Skeletal muscle cell (primary cell): ENCODE measurements at places on chromosomes 7 and 10.
A peak's percentile ranks its signal among the peaks of the same experiment; 100 is the strongest.

DNA sequence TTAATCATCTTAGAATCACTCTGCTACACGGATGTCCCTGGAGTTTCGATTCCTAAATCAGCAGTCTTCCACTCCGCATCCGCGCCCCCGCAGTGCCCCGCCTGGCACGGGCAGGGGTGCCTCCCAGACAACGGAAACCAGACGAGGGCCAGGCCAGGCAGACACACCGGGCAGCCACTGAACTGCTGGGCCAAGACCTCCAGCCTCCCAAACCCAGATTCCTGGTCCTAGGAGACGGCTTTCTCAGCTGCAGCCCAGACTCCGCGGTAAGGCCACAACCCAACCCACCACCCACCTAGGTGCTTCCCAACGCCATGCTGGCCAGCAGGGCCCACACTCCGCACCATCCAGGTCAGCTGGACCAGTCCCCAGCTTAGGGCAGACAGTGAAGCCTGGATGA, 33.2 kb downstream of the MAD1L1 start:
- DNase-seq, result no peak

- peak; percentile 29 for DNase-seq
Measured at GRCh38 chr10:70302292-70302691, 18.5 kb upstream of the NPFFR1 start.

GRCh38 chr10:77320971-77321471, 316.6 kb downstream of the KCNMA1 start:
- DNase-seq, result peak; percentile 90

DNA sequence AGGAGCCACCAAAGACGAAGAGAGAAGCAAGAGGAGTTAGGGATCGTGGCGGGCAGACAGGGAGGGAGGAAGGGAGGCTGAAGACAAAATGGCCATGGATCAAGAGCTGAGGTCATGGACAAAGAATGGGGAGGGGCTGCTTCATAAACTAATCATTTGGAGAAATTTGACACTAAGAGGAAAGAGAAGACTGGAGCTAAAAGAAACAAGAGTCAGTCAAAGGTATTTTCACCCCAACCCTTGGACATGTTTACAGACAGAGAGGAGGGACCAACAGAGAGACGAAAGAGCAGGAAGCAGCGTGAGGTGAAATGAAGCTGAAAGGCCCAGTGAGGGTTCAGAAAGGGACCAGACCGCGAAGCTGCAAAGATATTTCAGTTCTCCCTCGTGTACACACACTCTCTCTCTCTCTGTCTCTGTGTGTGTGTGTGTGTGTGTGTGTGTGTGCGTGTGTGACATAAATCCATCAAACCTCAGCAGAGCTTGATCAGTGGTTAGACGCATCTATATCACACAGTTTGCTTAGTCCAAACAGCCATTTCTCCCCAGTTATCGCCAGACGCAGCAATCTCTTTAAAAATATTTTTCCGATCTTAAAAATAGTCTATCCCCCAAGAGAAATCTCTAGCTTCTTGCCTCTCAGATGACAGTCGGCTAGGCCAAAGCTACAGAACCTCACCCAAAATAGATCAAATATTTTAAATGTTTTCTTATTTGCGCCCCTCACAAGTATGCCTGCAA, 12.5 kb upstream of the CALD1 start:
- DNase-seq, result no peak

DNA sequence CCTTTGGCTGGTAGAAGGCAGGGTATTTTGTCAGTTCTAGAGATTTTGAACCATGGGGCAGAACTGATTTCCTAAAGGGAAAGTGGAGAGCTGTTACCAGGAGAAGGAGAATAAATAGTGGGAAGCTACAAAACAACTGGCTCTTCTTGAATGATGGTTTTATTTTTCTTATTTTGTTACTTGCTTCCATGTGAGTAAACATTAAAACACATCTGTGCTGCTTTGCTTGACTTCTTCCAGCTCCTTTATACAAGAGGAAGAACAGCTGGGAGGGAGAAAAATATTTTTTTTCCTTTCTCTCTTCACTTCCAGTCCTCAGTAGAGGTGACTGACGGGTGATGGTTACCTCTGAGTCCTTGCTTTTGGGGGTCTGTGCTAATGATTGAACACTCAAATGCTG, 30.0 kb upstream of the SYPL1 start:
- DNase-seq, result no peak

- DNase-seq, result peak; percentile 62
Measured at GRCh38 chr10:62093863-62094291, 174.8 kb downstream of the RTKN2 start.

- DNase-seq, result peak; percentile 45
Measured at GRCh38 chr10:30915146-30915545, 116.5 kb downstream of the ZNF438 start.

- no peak for DNase-seq
Measured at GRCh38 chr7:12670743-12671520, 16.5 kb upstream of the ARL4A start.

- peak; percentile 79 for DNase-seq
Measured at GRCh38 chr7:79282882-79283602, 170.4 kb downstream of the MAGI2 start.

- DNase-seq, result peak; percentile 11
Measured at GRCh38 chr7:79176859-79177477, 276.5 kb downstream of the MAGI2 start.

- DNase-seq, result no peak
Measured at GRCh38 chr10:95287281-95287680, 3.5 kb downstream of the PDLIM1 start.

DNA sequence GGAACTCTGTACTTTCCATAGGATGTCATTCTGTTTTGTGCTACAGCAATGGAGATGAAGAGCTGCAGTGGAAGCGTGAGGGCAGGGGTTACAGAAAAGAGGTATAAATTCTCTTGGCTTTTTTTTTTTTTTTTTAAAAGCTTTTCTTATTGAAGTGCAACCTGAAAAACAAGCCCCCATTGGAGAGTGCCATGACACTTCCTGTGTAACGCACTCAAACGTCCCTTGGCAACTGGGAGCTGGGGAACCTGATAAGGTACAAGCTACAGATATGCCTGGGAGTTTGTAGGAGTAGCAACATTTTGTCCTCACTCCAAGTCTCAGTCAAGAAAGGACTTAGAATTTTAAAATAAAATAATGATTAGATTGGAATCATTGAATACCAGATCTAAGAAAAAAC, 512.1 kb downstream of the RPS24 start:
- DNase-seq, result no peak

- no peak for DNase-seq
Measured at GRCh38 chr7:151918510-151918843, 37.8 kb upstream of the GALNTL5 start.

DNA sequence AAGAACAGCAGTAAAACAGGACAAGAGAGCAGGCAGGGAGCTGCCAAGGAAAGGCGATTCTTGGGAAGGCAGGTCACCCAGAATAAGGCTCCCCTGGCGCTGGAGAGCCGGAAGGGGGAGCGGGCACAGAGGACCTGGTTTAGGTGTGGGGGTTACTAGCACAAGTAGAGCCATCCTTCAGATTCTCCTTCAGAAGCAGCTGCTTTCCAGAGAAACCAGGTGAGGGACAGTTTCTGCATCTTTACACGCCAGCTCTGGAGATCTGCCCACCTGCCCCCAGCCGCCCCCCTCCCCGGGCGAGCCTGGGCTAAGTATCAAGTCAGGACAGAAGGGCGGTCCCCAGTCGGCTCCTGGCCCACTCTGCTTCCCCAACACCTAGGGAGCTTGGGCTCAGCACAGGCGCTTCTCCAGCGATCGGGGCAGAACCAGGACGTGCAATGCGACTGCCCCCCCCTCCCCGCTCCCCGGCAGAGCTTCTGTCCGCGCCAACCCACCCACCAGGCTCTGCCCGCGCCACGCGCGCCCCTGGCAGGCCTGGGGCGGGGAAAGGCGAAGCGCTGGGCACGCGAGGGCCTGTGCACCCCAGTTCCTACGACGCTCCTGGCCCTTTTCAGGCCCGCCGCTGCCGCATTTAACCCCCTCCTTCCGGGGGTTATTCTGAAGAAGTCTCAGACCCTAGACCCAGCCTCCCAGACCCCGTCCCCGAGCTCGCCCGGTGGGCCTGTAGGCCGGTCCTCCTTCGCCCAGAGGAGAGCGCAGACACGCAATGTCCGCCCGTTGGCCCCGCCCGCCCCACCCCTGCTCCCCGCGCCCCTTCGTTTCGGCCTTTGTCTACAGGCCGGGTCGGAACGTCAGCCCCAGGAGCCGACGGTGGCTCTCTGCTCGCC, 4.4 kb upstream of the EN2 start:
- no peak for DNase-seq

DNA sequence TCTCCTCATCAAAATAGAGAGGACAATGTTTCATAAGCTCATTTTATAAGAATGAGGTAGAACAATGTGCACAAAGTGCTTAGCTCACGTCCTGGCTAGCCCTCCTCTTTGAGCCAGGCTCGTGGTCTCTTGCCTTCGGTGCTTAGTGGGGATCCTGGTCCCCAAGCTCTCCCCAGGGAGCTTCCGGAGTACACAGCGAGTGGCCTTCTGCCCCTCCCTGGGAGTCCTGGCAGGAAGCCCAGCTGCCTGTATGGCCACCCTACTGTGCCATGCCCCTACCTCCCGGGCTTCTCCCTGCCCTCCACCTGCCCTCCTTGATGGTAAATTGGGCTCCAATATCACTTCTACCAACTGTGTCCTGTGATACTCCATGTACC, 868 bp downstream of the MYO1G start:
- no peak for DNase-seq

DNA sequence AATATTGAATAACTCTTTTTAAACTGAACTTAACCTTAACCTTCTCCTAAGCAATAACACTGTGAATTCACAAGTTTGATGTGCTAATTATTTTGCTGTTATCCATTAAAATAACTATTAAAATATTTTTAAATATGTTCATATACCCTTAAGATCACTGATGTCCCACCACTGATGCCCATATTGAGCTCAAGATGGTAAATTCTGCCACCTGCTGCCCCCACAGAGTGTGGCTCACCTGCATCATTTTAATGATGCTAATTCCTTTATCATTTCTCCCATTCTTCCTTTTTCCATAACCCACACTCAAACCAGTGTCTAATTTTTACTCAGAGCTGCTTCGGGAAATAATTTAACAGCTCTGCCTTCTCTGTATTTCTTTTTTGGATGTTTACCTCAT, 82.3 kb upstream of the ARID5B start:
- DNase-seq, result no peak

GRCh38 chr10:132847856-132848255, 61.9 kb upstream of the NKX6-2 start:
- no peak for DNase-seq

- DNase-seq, result no peak
Measured at GRCh38 chr10:132186488-132187429, at the start of gene DPYSL4. Gene DPYSL4, plus strand, starts transcription at chr10:132186948. Its CDS starts 116 bp downstream, at chr10:132187064.

GRCh38 chr7:12328888-12329770, 74.5 kb downstream of the VWDE start:
- DNase-seq, result no peak

DNA sequence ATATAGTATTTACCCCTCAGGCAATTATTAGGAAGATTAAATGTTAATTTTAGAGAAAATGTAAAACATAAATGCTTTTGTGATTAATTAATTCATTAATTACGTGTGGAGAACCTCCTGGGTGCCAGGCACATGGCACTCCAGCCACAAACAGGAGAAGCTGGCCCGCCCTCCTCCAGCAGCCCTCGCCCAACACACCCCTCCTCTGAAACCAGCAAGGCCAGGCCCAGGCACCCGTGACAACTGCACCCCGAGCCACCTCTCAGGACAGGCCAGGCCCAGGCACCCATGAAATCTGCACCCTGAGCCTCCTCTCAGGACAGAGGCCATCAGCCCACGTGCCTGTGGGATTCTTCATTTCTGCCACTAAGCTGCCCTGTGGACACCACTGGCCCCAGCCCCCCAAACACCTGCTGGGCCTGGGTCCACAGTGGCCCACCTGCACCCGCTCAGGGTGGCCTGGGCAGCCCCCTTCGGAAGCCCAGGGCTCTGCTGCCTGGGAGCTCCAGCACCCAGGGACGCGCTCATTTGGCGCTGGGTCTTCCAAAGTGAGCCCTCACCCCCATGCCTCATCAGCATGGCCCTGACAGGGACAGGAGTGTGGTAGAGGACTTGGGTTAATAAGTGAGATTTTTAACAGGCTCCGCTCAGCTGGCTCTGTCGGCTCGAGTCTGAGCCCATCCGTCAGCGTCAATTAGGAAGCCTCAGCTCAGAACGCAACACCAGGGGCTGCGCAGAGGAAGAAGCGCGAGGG, 482.1 kb downstream of the DNAJB6 start:
- no peak for DNase-seq

- no peak for DNase-seq
Measured at GRCh38 chr10:15461353-15462108, 90.4 kb upstream of the FAM171A1 start.

GRCh38 chr7:149261316-149261828, 624 bp upstream of the ZNF783 start:
- no peak for DNase-seq

DNA sequence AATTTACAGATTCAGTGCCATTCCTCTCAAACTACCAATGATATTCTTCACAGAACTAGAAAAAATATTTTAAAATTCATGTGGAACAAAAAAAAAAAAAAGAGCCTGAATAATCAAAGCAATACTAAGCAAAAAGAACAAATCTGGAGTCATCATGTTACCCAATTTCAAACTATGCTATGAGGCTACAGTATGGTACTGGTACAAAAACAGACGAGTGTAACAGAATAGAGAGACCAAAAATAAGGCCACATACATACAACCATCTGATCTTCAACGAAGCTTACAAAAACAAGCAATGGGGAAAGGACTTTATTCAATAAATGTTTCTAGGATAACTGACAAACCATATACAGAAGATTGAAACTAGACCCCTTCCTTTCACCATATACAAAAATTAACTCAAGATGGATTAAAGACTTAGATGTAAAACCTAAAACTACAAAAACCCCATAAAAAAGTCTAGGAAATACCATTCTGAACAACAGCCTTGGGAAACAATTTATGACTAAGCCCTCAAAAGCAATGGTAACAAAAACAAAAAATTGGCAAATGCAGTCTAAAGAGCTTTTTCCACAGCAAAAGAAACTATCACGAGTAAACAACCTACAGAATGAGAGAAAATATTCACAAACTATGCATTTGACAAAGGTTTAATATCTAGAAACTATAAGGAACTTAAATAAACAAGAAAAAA, 207.7 kb downstream of the PTN start:
- no peak for DNase-seq

DNA sequence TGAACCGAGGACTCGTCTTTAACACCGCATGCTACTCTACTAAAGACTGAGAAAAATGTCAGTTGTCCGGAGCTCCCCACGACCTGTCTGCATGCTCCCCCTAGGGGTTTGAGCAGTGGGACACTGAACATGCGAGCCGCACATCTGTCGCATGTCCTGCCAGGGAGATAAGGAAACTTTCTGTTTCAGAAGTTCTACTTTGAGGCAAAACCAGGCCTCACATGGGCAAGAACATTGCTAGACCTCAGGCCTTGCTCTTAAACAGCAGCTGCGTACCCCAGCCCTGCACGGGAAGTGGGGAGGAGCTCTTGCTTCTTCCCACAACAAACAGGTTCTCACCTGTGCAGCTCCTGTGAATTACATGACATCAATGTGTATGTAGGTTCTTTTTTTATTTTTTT, 30.3 kb upstream of the HERPUD2 start:
- DNase-seq, result no peak

- DNase-seq, result no peak
Measured at GRCh38 chr7:140435252-140435895, 31.5 kb downstream of the RAB19 start.

- peak; percentile 53 for DNase-seq
Measured at GRCh38 chr7:158695726-158696452, 8.7 kb downstream of the NCAPG2 start.

- DNase-seq, result no peak
Measured at GRCh38 chr7:5197811-5198210, 7.8 kb downstream of the WIPI2 start.

GRCh38 chr7:157558516-157558874, 221.7 kb downstream of the DNAJB6 start:
- no peak for DNase-seq
